ENCODE measurements at places on chromosomes 11 and 22. TPM values are rescaled to one million over a fixed set of nuclear protein-coding genes. Genes with fewer than 3 reads are reported as not detected.

Gene UBQLNL
- total RNA-seq = not detected

Gene CDC45
- 43.0 TPM for total RNA-seq

Gene HEPN1
- not detected for total RNA-seq

Gene NFAM1
- total RNA-seq = not detected

Gene ANGPTL5
- not detected for total RNA-seq

Gene OR5A2
- not detected for total RNA-seq

Gene OR52I2
- total RNA-seq = not detected

Gene OR4D5
- total RNA-seq = not detected

Gene OR51B5
- not detected for total RNA-seq

Gene GAL3ST3
- total RNA-seq = not detected

Gene FGF19
- total RNA-seq = not detected

Gene P2RX6
- not detected for total RNA-seq

Gene CNTN5
- not detected for total RNA-seq

Gene SYT7
- 0.05 TPM for total RNA-seq

Gene WNT7B
- 0.05 TPM for total RNA-seq

Gene SLC5A12
- total RNA-seq = not detected

Gene CCDC157
- total RNA-seq = 1.3 TPM

Gene DLG2
- 0.20 TPM for total RNA-seq

Gene C11orf97
- total RNA-seq = not detected

Gene ZC3H12C
- total RNA-seq = 18.4 TPM

Gene CHST1
- 3.9 TPM for total RNA-seq

Gene GAS2
- 1.8 TPM for total RNA-seq

Gene SLC22A12
- not detected for total RNA-seq

Gene OR51G1
- total RNA-seq = not detected

Gene RASGRP2
- total RNA-seq = not detected

Gene SLC22A8
- not detected for total RNA-seq

Gene SMC1B
- not detected for total RNA-seq

Gene MYO7A
- 0.69 TPM for total RNA-seq

Gene APOBEC3B
- total RNA-seq = 25.1 TPM

Gene GGTLC2
- not detected for total RNA-seq

Gene MIAT
- 0.07 TPM for total RNA-seq

Gene SLC3A2
- 171 TPM for total RNA-seq
